ENCODE measurements at places on chromosomes 16 and 17. TPM values are rescaled to one million over a fixed set of nuclear protein-coding genes. Genes with fewer than 3 reads are reported as not detected.

DNA sequence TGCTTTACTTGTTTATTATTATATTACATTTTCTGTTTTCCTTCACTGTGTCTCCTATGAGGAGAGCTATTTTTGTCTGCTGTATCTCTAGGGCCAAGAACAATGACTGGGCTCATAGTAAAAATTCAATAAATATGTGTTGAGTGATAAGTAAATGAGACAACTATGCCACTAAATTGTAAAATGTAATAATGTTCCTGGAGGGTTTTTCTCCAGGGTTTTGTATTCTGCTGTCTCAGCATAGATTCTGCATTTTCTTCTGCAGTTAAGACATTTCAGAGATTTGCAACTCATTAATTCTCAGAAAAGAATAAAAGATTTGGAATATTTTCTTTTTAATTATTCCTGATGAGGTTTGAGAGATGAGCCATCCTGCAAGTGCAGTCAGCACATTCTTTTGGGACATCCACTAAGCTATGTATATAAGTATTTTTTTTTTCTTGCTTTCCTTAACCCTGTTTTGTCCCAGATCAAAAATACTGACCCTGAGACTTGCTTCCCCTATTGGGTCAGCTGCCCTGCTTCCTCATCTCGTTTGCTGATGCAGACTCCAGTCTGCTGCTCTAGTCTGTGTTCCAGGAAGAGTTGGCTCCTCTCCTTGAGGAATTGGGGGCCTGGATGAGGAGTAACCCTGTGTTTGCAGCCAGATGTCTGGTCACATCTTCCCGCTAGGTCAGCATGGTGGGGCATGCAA, 122.9 kb downstream of the ABCA8 start:
- no peak overlapping the region for H3K4me3 ChIP-seq
- no peaks in the 10 kb centered on the region for H3K36me3 ChIP-seq
- peaks cover 3% of the 10 kb centered on the region for H3K27me3 ChIP-seq
- no peak overlapping the region for H3K27ac ChIP-seq
- no peak for DNase-seq

Gene KRTAP4-1
- total RNA-seq: not detected

DNA sequence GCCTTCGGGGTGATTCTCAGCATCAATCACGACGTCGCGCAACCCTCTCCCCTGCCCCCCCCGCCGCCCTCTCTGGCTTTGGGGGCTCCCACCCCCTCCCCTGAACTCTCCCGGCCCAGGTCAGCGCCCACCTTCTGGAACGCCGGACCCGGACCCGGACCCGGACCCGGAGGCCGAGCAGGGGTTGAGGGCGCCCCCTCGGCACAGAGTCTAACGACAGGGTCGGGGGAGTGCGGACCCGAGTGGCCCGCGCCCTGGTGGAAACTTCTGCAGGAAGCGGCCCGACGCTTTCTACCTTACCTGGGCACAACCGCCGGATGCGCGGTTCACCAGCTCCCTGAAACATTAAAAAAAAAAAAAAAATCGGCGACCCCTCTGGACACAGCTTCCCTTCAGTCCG, 16.2 kb downstream of the SALL1 start:
- H3K4me3 ChIP-seq: peak overlapping the region; percentile 65
- peaks cover 11% of the 10 kb centered on the region for H3K4me1 ChIP-seq
- peaks cover 52% of the 10 kb centered on the region for H3K27me3 ChIP-seq
- no peak for DNase-seq

- no peaks in the 10 kb centered on the region for H3K27me3 ChIP-seq
- H3K4me3 ChIP-seq: no peak overlapping the region
- peaks cover 7% of the 10 kb centered on the region for H3K4me1 ChIP-seq
- H3K36me3 ChIP-seq: peaks cover 3% of the 10 kb centered on the region
- no peak for DNase-seq
Observed at GRCh38 chr17:57484081-57484666, 227.9 kb downstream of the MSI2 start.

DNA sequence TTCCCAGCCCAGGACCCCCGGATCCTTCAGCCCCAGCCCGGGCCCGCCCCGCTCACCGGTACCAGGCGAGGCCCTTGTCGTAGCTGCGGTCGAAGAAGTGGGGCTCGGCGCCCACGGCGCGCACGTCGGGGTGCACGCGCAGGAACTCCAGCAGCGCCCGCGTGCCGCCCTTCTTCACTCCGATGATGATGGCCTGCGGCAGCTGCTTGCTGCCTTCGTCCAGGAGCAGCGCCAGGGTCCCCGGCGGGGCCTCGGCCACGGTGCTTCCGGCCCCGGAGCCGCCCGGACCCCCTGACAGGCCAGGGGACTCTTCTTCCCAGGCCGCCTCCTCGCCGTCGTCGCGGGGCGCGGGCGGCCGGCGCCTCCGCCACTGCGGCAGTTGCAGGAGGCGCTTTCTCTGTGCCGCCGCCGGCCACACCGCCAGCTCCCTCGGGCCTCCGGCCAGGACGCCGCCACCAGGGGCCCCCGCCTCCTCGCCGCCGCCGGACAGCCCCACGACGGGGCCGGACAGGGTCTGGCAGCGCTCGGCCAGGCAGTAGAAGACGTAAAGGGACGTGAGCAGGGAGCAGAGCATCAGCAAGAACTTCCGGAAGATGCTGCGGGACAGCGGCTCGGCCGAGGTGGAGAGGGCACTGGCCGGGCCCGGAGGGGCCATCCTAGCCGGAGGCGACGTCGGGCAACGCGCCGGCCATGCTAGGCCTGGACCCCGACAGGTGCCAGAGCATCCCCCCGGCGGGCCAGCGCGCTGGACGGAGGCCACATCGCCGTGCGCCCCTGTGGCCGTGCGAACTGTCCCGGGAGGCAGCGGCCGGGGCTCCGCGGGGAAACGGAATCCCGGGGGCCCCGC, 1.0 kb downstream of the HS3ST3A1 start:
- H3K4me3 ChIP-seq: peak overlapping the region; percentile 77
- peaks cover 1% of the 10 kb centered on the region for H3K36me3 ChIP-seq
- peak; percentile 25 for DNase-seq
- peak overlapping the region; percentile 74 for H3K27ac ChIP-seq

GRCh38 chr17:80110927-80111701, 9.7 kb downstream of the GAA start:
- no peak for DNase-seq
- peaks cover 1% of the 10 kb centered on the region for H3K4me1 ChIP-seq
- H3K36me3 ChIP-seq: peaks cover 4% of the 10 kb centered on the region
- H3K4me3 ChIP-seq: no peak overlapping the region

GRCh38 chr17:21548236-21548635, 144.1 kb upstream of the KCNJ18 start:
- no peak overlapping the region for H3K4me3 ChIP-seq
- H3K36me3 ChIP-seq: peaks cover 12% of the 10 kb centered on the region
- peaks cover 41% of the 10 kb centered on the region for H3K27me3 ChIP-seq
- H3K4me1 ChIP-seq: peaks cover 15% of the 10 kb centered on the region
- DNase-seq: no peak

DNA sequence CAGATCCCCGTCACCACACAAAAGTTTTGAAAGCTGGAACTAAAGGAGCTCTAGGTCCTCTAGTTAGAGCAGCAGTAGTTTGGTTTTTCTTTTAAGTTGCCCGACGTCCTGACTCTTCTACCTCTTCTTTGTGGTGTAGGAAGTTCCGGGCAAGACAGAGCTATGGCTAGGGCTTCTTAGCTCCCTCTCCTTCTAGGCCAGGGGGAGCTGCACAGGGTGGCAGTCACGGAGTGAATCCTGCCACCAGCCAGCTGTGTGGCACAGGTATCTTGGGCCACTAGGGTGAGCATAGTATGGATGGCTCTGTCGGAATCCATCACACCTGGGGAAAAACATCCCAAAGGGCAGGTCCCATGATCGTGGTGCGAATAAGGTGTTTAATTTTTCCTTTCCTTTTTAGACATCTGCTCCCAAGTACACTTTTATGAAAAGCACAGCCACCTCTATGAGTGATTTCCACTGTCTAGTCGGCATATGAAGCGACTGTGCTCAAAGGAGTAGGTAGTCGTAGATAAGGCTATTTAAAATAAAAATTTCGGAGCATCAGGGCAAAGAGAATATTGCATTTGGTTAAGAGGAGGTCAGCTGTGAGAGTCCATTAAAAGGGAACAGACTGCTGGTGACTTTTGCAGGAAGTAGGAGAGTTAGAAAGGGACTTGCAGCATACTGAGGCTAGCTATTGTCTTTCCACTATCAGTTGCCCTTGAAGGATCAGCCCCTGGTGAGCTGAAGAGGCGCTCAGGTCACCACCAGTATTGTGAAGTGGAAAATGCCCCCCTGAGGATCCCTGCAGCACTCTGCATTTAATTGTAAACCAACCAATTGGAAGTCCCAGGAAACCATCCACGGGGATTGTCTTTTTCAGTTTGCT, 2.1 kb downstream of the PRKCA start:
- peaks cover 40% of the 10 kb centered on the region for H3K27me3 ChIP-seq
- peak overlapping the region; percentile 70 for H3K27ac ChIP-seq
- no peaks in the 10 kb centered on the region for H3K36me3 ChIP-seq
- H3K4me3 ChIP-seq: peak overlapping the region; percentile 92
- peaks cover 12% of the 10 kb centered on the region for H3K4me1 ChIP-seq

DNA sequence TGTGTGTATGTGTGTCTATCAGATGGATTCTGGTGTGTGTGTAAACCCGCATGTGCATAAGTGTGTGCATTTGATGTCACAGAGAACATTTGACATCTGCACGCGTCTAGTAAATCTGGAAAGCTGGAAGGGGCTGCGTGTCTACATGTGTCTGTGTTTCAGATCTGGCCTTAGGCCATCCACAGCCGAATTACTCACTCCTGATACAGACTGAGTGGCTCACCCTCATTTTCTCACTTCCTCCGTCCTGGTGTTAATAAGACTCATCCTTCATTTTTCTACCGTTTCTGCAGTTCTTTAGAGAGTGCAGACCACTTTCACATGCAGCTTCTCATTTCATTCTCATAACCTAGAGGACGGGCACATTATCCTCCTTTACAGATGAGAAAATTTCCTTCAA, 491.6 kb downstream of the CDH13 start:
- no peaks in the 10 kb centered on the region for H3K36me3 ChIP-seq
- DNase-seq: no peak

GRCh38 chr17:49333804-49334203, 28.2 kb downstream of the ZNF652 start:
- peaks cover 7% of the 10 kb centered on the region for H3K4me1 ChIP-seq
- no peak overlapping the region for H3K4me3 ChIP-seq
- DNase-seq: no peak

DNA sequence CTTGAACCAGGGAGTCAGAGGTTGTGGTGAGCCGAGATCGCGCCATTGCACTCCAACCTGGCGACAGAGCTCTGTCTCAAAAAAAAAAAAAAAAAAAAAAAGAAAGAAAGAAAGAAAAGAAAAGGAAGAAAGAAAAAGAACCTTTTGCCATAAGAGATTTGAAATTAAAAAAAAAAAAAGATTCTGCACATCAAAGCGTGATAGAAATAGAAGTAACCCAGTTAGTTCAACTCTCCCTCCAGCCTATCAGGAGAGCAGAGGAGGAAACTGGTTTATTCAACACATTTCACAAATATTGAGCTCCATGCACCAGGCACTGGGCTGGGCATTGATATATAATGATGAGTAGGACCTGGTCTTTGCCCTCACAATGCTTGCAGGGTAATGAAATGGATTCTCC, 2.4 kb upstream of the SOCS3 start:
- no peak overlapping the region for H3K27ac ChIP-seq
- H3K36me3 ChIP-seq: peaks cover 1% of the 10 kb centered on the region

GRCh38 chr17:35769895-35770486, 9.3 kb downstream of the C17orf50 start:
- H3K27me3 ChIP-seq: peaks cover 26% of the 10 kb centered on the region
- peaks cover 2% of the 10 kb centered on the region for H3K4me1 ChIP-seq
- H3K36me3 ChIP-seq: no peaks in the 10 kb centered on the region
- DNase-seq: no peak
- H3K27ac ChIP-seq: no peak overlapping the region

DNA sequence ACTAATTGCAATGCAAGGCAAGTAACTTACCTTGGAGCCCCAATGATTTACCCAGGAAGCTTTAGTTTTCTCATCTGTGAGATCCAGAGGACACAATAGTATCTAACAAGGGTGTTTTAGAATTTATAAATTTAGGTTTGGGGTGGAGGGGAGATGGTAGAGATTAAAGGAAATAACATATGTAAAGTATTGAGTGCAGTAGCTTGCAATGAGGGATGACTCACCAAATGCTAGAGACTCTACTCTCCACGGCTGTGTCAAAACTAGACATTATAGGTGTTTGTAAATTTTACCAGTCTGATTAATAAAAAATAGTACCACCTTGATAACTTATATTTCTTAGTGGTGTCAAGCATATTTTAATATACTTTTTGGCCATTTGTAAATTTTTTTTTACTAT, 3.7 kb upstream of the ABCA9 start:
- H3K4me1 ChIP-seq: peaks cover 12% of the 10 kb centered on the region
- no peaks in the 10 kb centered on the region for H3K36me3 ChIP-seq
- no peak overlapping the region for H3K4me3 ChIP-seq
- DNase-seq: no peak

GRCh38 chr16:24051125-24051524, 205.0 kb upstream of the CACNG3 start:
- H3K4me1 ChIP-seq: no peaks in the 10 kb centered on the region
- DNase-seq: no peak
- H3K27ac ChIP-seq: no peak overlapping the region
- H3K4me3 ChIP-seq: no peak overlapping the region
- H3K27me3 ChIP-seq: peaks cover 63% of the 10 kb centered on the region
- H3K36me3 ChIP-seq: no peaks in the 10 kb centered on the region

Gene CCDC92B
- total RNA-seq: 0.87 TPM

Gene TSPOAP1
- 101 TPM for total RNA-seq

DNA sequence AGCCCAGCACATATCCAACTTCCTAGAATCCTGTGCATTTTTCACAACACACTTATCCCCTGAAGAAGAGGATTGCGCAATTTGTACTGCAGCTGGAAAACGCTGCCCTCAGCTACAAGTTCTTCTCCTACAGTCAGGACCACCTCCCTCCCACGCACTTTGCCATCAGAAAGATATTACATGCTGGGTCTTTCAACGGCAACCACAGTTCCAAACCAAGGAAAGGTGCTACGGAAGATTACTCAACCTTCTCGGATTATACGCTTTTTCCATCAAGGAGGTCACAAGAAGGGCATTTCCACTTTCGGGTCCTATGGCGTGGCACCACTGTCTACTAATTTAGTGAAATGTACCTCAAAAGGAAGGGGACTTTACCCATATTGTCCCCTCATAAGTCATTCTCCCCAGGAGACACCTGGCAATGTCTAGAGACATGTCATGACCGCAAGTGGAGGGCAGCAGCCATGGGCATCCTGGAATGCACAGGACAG, 35.2 kb downstream of the USP7 start:
- H3K4me3 ChIP-seq: no peak overlapping the region
- H3K4me1 ChIP-seq: peaks cover 9% of the 10 kb centered on the region

Gene SPEM2
- total RNA-seq: not detected

Data from progenitor cell of endocrine pancreas (in vitro differentiated cells).